ENCODE measurements at places on chromosomes 5 and 9.

GRCh38 chr5:206406-206805 is 11.5 kb downstream of the CCDC127 start:
- H3K4me3 ChIP-seq = no peak overlapping the region
- H3K4me1 ChIP-seq = no peaks in the 10 kb centered on the region

DNA sequence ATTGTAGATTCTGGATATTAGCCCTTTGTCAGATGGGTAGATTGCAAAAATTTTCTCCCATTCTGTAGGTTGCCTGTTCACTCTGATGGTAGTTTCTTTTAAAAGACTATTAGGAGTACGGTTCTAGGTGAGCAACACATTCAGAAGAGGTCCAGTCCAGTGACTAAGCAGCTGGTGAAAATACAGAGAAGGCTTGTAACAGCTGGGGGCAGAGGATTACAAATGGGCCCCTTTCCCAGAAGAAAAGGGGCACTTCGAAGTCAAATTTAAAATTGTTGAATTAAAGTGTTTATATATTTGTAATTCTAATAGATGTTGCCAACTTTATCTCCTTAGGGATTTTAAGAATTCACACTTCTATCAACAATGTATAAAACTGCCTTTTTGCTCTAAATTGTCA is 720.5 kb downstream of the TLE4 start:
- H3K27me3 ChIP-seq = no peaks in the 10 kb centered on the region
- no peaks in the 10 kb centered on the region for H3K4me1 ChIP-seq
- H3K36me3 ChIP-seq = no peaks in the 10 kb centered on the region
- H3K27ac ChIP-seq = no peak overlapping the region
- DNase-seq = no peak
- H3K4me3 ChIP-seq = no peak overlapping the region

DNA sequence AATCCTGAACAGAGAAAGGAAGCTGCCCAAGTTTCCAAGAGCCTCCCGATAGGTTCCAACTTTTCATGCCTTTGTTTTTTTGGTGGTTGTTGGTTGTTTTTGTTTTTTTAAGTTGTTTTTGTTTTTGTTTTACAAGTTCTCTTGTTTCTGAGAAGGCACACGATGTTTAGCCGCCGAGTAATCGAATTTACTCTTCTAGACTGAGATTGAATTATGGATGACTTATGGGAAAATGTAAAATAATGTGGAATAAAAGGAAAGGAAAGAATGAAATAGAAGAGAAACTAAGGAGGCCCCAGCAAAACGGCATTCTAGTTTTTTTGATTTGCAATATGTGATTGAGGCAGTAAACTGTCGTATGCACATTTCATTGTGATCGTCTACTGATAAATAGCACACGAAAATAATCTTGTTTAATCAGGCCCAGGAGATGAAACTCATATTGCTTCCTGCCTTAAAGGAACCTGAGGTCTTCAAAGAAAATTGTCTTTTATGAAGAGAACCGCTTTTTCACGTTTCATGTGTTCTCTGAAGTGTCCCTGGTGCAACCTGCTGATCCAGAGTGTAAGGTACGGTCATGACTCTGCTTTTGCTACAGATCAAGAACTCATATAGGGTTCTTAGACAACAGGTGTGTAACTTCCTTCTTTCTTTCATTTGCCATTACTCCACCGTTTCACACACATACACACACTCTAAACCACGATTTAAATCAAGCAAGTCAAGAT is 1.3 kb upstream of the GNAQ start:
- peaks cover 15% of the 10 kb centered on the region for H3K4me1 ChIP-seq
- peak overlapping the region; percentile 96 for H3K4me3 ChIP-seq
- no peak for DNase-seq
- H3K27ac ChIP-seq = peak overlapping the region; percentile 85

DNA sequence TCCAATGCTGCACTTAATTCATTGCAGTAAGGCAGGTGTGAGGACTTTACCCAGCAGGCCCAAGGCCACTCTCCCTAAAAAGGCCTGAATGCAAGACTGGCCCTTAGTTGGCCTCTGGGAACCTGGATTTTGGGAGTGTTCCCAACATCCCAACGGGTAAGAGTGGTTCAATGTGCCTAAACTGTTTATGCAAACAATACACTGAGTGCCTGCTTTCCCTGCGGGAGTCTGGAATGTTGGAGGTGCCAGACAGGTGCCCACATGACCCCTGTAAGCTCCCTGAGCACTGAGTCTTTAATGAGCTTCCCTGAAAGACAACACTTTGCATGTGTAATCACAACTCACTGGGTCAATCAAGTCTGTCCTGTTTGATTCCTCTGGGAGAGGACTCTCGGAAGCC is 37.4 kb downstream of the NSUN2 start:
- H3K4me1 ChIP-seq = no peaks in the 10 kb centered on the region
- no peak overlapping the region for H3K4me3 ChIP-seq
- no peak overlapping the region for H3K27ac ChIP-seq
- DNase-seq = no peak

GRCh38 chr5:176144508-176144907 is 93.7 kb upstream of the SIMC1 start:
- no peaks in the 10 kb centered on the region for H3K4me1 ChIP-seq
- no peak overlapping the region for H3K4me3 ChIP-seq

- no peak overlapping the region for H3K27ac ChIP-seq
- peaks cover 61% of the 10 kb centered on the region for H3K36me3 ChIP-seq
- no peaks in the 10 kb centered on the region for H3K27me3 ChIP-seq
- no peaks in the 10 kb centered on the region for H3K4me1 ChIP-seq
Observed at GRCh38 chr9:89358985-89359384, 40.7 kb downstream of the SECISBP2 start.

DNA sequence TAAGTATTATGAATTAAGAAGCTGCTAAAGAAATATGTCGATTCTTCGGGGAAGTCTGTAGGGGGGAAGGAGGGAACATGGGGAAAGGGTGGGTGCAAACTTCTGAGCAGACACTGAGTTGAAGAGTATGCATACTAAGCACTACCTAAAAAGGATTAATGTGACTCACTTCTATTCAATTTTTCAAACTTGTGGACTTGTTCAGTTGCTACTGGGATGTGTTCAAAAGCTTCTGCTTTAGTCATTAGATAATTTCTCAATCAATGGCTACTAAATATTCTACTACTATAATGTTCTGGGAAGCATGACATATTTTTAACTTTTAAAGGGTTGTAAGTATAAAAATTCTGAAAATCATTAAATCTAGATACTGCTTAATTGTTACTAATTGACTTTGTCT is 109.7 kb upstream of the FER start:
- no peak for DNase-seq
- H3K4me1 ChIP-seq = peaks cover 9% of the 10 kb centered on the region
- no peak overlapping the region for H3K27ac ChIP-seq
- H3K36me3 ChIP-seq = no peaks in the 10 kb centered on the region

DNA sequence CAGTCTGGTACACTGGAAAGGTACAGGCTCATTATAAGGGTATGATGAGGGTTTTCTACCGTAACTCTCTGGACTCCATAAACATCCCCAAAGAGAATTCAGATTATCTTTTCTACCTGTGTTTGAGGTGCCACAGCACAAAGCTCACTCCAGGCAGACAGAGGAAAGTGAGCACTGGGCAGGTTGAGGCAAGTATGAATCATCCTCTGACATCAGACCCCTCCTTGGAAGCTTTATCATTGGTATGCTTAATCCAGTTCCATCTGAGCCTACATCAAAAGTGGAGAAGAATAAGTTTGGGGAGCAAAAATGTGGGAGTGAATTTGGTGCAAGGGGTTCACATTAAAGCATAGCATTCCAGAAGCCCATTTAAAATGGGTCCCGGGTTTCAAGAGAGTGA is 21.7 kb downstream of the C9orf152 start:
- no peaks in the 10 kb centered on the region for H3K4me1 ChIP-seq
- no peaks in the 10 kb centered on the region for H3K27me3 ChIP-seq
- H3K27ac ChIP-seq = no peak overlapping the region
- H3K4me3 ChIP-seq = no peak overlapping the region

GRCh38 chr5:121164632-121165031 is 687.0 kb upstream of the FTMT start:
- H3K4me1 ChIP-seq = no peaks in the 10 kb centered on the region
- DNase-seq = no peak
- no peaks in the 10 kb centered on the region for H3K27me3 ChIP-seq
- no peak overlapping the region for H3K27ac ChIP-seq

- no peaks in the 10 kb centered on the region for H3K4me1 ChIP-seq
- no peak for DNase-seq
- H3K4me3 ChIP-seq = no peak overlapping the region
Observed at GRCh38 chr9:30846651-30847050, 1537.8 kb upstream of the ACO1 start.

DNA sequence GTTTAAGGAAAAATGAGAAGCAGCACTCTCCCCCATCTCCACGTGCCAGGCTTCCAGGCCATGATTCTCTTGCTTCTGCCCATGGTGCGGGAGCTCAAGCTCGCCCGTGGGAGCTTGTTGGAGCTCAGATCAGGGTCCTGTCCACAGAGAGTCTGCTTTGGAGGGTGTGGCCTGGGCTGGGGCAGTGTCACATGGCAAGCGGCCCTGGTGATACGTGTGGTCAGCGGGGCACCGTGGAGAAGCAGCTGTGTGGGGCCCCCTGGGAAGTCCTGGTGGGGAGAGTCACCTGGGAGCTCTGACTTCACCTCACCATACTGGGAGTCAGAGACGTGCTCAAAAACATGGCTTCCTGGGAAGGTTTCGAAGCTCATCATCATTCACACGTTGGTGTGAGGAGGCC is 275.3 kb downstream of the GADD45G start:
- no peaks in the 10 kb centered on the region for H3K27me3 ChIP-seq
- DNase-seq = no peak
- H3K27ac ChIP-seq = no peak overlapping the region
- no peaks in the 10 kb centered on the region for H3K4me1 ChIP-seq
- no peaks in the 10 kb centered on the region for H3K36me3 ChIP-seq
- no peak overlapping the region for H3K4me3 ChIP-seq

GRCh38 chr5:81513473-81513872 is 119.5 kb upstream of the ACOT12 start:
- no peak for DNase-seq
- H3K4me3 ChIP-seq = no peak overlapping the region
- H3K27ac ChIP-seq = no peak overlapping the region
- peaks cover 7% of the 10 kb centered on the region for H3K4me1 ChIP-seq

- no peak overlapping the region for H3K4me3 ChIP-seq
- no peak overlapping the region for H3K27ac ChIP-seq
- H3K4me1 ChIP-seq = no peaks in the 10 kb centered on the region
- no peaks in the 10 kb centered on the region for H3K27me3 ChIP-seq
- DNase-seq = no peak
Observed at GRCh38 chr9:91659529-91660495, 236.2 kb upstream of the NFIL3 start.

DNA sequence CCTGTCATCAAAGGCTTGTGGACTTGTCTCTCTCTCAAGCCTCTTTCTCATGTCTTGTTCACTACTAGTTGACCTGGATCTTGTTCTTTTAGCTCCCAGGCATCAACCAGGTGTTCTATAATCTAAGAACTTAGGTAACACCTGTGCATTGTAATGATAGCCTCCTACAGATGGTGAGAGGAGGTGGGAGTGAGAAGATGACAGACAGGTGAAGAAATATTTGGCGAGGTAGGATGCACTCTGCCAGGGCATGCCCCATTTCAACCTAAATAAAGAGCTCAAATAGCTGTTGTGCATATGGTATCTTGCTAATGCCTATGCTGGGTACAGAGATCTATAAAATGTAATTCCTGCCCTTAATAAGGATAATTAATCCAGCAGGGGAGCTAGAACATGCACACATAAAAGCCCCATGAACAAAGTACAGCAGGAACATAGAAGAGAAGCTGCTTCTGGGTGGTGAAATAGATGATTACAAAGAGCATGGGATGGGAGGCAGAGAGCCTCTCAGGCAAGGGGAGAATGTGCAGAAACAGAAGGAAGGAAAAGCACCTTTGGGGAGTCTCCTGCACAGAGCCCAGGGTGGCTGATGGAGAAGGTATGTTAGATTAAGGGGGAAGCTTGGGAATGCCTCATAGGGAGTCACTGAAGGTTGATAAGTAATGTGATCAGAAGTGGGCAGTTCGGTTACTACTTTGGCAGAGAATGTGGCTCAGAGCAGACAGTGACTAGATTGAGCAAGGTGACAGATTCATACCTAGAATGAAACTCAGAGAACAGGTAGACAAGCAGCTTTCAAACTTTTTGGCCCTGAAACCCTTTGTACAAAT is 28.0 kb upstream of the PLIN2 start:
- no peak overlapping the region for H3K27ac ChIP-seq
- DNase-seq = no peak
- H3K36me3 ChIP-seq = no peaks in the 10 kb centered on the region
- H3K4me1 ChIP-seq = no peaks in the 10 kb centered on the region
- no peak overlapping the region for H3K4me3 ChIP-seq
- no peaks in the 10 kb centered on the region for H3K27me3 ChIP-seq

DNA sequence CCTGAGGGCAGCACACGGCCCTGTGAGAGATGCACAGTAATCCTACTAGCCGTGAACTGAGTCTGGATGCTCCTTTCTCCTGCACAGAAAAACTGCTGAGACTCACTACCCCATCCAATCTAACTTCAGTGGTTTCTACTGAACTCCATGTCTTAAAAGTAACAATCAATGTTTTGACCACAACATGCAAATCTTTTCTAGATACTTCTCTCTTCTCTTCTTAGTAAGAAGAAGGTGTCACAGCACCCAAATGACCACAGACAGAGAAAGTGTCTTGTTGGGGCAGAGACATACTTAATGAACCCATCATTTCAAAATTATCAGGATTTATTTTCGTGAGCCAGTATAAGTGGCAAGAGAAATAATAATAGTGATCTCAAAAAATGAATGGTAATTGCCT is 285.8 kb upstream of the MEF2C start:
- no peaks in the 10 kb centered on the region for H3K4me1 ChIP-seq
- no peak overlapping the region for H3K4me3 ChIP-seq
- DNase-seq = no peak
- no peak overlapping the region for H3K27ac ChIP-seq
- H3K36me3 ChIP-seq = no peaks in the 10 kb centered on the region
- no peaks in the 10 kb centered on the region for H3K27me3 ChIP-seq

DNA sequence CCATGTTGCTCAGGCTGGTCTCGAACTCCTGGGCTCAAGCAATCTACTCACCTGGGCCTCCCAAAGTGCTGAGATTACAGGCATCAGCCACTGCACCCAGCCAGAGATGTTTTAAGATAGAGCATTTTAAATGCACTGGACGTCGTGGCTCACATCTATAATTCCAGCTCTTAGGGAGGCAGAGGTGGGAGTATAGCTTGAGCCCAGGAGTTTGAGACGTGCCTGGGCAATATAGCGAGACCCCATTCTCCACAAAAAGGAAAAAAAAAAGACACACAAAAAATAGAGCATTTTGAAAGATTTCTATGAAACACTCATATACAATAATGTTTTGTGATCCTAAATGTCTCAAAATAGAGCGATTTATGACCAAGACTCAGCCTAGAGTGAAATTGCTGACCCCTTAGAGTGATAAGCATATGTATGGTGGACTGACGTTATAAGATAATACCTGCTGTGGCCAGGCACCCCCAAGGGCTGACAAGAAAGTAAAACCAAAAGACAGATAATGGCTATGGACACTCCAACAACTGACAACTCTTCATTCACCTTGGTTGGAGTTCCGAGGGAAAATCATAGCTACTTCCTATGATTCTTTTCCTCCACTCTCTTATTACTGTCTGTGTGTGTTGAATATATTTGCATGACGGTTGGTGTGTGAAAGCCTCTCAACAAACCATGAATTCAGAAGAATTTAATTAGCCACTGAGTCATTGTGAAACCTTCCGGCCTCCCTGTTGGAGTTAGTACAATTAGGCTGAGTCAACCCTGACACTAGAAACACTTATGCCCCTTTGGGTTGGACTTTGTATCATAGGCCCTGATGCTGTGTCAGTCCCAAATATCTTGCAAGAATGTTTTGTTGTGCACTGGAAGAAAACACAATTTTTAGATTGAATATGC is 526.5 kb upstream of the NUDT12 start:
- H3K4me1 ChIP-seq = no peaks in the 10 kb centered on the region
- no peaks in the 10 kb centered on the region for H3K36me3 ChIP-seq
- no peak for DNase-seq
- H3K27ac ChIP-seq = no peak overlapping the region
- no peak overlapping the region for H3K4me3 ChIP-seq
- no peaks in the 10 kb centered on the region for H3K27me3 ChIP-seq

All from thoracic aorta (tissue), 2 donors.